NCI-H1092 (cell line): ENCODE measurements at places on chromosomes 2 and 18.

DNA sequence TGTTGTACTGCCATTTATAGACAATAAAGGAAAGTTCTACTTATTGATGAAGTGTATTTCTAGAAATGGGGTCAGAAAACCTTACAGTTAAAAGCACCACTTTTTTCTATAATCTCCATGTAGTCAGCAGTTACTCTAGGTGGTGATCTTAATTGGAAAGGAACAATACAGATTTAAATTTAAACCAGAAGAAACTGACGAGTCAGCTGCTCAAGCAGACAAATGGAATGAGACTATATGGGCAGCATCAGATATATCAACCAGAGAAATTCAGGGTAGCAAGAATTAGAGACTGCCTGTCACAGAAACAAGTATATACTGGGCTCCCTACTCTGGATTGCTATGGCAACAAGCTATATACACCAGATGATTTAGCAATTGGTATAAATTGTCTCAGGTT, 99.6 kb upstream of the SCG2 start:
- no peak for DNase-seq

DNA sequence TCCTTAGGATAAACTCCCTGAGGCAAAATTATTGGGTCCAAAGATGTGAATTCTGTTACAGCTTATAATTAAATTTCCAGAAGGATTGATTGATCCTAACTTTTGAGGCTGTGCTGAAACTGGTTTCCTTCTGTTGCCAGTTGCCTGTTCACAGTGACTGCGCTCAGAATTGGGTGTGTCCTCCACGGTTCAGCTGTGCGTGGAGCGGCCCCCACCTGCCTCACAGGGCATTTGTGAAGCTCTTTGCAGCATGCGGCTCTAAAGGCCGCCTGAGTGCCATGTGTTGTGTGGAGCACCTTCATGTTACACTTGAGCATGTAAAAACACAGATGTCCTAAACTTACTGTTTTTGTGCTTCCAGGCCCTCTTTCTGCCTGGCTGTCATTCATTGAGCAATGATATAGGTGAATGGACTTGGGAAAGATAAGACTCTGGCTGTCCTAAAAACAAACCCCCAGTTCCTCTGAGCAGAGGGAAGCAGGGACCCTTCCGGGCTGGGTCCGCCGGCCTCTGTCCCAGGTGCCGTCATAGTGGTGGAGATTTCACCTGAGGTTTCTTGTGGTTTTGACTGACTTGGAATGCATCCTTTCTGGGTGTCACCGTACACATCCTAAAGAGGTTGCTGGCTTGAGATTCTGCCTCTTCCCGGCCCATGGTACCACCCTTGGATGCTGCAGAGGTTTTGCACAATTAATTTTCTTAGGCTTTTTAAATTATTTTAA, 173.6 kb downstream of the LDLRAD4 start:
- DNase-seq = no peak

GRCh38 chr2:143081616-143082015, 47.6 kb upstream of the ARHGAP15 start:
- DNase-seq = no peak

GRCh38 chr2:239889641-239890121, 135.5 kb downstream of the NDUFA10 start:
- DNase-seq = no peak

GRCh38 chr18:61352611-61353010, 19.4 kb downstream of the CDH20 start:
- no peak for DNase-seq

DNA sequence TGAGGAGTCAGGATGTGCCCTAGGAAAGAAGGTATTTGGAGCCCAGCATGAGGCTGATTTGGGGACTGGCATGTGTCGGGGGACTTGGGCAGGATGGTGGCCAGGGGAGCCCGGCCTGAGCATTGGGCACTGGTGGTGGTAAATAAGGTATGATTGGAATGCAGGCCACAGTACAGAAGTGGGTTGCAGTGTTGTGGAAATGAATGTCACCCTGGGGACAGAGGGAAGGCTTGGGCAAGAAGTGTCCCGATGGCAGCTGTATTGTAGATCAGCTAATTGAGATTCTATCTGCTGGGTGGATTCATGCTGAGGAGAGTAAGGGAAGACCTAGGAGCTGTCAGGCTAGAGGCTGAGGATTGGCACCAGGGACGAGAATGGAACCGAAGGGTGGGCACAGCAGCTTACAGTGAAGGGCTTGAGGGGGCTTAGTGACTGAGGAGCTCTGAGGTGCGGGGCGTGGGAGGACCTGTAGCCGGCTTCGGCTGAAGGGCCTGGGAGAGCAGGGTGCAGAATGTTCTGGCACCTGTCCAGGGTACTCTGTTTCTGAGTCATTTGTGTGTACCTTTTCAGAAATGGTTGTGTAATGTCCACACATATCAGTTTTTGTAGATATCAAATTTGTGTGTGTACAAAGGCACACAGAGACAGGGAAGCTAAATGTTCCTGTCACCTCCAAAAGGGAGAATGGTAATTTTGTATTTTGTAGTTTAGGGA, 170.2 kb downstream of the PRKCE start:
- no peak for DNase-seq

DNA sequence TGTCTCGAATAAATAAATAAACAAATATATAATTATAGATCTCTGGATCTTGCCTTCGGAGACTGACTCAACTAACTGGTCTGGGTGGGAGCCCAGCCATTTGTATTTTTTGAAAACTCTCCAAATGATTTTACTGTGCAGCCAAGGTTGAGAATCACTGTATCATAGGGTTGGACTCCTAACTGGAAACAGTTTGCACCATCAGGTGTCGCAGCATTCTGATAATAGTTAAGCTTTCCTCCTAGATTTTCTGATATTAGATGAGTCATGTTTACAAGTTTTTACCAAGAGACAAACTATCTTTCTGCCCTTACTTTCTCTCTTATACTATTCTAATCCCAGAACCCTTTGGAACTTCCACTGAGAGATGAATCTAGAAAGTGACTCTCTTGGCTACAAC, 16.8 kb downstream of the IL37 start:
- DNase-seq = no peak

DNA sequence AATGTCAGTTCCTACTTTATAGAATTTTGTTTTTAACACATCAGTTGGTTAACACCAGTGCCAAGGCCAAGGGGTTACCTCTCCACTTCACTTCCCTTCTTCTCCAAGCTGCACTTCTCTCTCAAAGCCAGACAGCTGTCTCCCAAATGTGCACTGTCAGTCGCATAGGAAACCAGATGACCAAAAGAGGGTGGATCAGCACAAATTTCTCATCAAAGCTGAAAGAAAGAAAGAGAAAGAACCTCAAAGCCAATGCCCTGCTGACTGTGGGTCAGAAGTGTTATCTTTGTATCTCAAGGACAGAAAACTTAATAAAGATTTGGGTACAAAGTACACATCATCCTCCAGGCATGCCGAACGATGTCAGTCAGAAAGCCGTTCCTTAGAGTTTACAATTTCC, 32.2 kb downstream of the SPATS2L start:
- no peak for DNase-seq

DNA sequence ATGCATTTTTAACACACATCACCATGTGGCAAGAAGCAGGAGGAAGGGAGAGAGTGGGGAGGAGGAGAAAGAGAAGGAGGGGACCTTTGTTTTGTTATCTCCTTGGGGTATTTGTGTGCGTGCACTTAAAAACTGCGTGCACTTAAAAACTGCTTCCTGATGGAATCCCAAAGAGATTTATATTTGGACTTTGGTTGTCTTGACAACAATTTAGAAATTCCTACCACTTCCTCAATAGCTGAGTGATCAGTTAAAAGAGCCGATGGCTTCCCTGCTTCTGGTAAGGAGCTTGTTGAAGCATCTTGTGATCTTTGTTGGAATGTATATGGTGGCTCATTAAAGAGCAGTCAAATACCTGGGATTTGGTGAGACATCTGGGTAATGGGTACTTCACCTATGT, 4.5 kb downstream of the RAB31 start:
- no peak for DNase-seq

- no peak for DNase-seq
Observed at GRCh38 chr2:142095647-142096046, 35.2 kb downstream of the LRP1B start.

DNA sequence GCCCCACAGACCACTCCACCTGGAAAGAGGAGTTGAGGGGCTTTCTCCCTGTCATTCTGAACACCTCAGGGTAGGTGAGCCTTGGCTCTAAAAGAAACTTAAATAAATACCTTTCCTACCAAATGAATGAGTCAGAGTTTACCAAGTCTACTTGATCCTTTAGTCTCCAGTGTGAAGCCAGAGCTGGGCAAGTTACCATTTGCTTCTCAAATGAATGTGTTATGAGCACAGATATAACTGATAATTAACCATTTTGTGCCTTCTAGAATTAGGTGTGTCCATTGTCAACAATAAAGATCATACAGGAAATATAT, 347.7 kb downstream of the KIAA1328 start:
- no peak for DNase-seq

DNA sequence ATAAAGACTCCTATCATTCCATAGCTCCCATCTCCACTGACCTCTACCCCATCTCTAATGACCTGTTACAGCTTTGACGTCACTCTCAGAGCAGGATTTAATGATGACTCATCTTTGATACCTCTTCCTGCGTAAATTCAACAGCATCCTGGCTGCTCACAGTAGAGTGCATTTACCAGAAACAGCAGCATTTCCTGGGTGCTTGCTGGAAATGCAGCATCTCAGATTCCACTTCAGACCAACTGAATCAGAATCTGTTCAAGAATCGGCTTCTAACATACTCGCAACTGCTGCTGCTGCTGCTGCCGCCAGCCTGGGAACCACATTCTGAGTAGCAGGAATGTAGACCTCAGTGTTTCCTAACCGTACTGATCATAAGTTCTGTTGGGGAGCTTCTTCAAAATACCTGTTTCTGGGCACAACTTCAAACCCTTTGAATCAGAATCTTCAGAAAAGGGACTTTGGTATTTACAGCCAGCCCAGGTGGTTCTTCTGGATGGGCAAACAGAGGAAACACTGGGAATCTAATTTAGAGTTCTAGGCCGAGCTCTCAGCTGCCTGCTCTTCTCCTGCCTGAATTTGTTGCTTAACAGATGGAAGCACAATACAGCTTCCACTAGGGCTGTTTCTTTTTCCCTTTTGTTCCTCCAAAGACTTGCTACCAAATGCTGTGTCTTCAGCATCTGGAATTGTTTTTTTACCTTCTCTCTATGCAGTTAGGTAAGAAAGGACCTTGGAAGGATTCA, 241.4 kb downstream of the NCKAP5 start:
- no peak for DNase-seq

DNA sequence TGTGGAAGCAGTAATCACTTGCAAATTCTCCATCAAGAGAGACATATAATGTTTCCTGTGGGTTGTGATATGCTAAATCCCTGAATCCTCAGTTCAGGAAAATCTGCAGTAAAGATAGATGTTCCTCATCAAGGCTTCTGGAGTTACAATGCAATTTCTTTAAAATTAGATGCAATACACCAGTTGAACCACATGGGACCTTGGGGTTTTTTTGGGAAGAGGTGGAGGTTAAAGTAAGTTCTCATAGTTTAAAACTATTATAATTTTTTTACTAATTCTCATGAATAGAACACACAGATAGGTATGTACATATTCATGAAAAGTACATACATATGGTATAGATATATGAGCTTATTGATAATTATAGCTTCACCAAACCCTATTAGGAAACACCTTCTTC, 496.2 kb downstream of the SATB2 start:
- DNase-seq = no peak

DNA sequence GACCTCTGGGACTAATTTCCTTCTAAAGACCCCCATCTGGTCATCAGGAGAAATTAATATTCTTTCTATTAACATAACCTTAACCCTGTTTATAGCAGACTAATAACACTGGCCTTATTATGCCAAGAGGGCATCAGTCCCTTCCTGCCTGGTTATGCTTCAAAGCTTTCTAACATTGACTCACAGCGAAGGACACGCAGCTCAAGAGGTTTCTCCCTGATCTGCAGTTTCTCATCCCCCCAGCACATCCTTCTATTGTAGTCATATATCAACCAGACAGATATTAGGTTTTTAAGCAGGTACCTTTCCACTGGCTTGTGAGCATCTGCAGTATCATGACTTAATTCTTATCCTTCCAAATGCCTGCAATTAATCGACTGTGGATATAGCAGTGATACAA, 100.0 kb upstream of the CXCR4 start:
- no peak for DNase-seq

DNA sequence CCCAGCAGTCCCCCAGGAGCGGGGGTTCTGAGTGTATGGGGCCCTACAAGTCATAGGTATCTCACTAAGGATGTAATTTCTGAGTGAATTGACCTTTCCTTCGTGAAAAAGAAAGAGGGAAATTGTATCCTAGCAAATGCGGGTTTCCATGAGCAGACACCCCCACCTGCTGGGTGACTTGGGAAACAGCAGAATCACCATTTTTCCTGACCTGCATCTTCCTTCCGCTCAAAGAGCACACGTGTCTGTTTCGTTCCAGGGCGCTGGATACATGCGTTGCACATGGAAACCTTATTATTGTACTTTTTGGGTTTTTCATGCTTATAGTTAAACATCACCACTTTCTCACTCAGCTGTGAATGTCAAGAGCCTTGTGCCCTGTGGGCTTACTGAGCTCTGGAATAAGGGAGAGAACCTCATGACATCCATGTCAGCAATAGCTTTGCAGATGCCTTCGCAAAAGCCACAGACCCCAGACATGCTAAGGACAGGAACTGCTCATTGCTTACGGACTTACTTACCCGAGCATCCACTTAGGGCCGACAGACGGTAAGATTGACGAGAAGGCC, 132.8 kb downstream of the TPO start:
- DNase-seq = no peak

DNA sequence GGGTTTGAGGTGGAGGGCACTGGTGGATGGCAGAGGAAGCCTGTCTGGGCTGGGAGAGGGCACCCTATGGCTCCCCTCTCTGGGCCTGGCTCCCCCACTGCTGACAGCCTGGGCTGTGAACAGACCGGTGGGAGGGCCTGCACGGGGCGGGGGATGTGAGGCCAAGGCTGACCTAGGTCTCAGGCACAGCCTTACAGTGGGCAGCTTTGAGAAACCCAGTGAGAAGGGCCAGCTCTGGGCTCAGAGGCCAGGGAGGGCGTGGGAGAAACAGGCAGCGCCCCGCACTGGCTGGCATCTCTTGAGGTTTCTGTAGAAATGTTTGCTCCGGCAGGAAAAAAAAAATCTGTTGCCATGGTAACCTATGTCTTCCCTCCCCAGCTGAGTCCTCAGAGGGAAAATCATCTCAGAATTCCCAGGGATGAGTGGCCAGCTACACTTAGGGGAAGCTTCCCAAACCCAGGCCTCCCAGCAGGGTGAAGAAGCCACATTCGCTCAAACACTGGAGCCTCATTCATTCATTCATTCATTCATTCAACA, 71.7 kb upstream of the TAF1B start:
- no peak for DNase-seq
